Right forelimb (tissue), 1 donor: ENCODE measurements at places on chromosomes 12 and 14.

- no peak for DNase-seq
Observed at GRCh38 chr12:79546466-79547043, 144.2 kb downstream of the PAWR start.

- no peak for DNase-seq
Observed at GRCh38 chr14:37972941-37973887, 234.5 kb upstream of the SSTR1 start.

DNA sequence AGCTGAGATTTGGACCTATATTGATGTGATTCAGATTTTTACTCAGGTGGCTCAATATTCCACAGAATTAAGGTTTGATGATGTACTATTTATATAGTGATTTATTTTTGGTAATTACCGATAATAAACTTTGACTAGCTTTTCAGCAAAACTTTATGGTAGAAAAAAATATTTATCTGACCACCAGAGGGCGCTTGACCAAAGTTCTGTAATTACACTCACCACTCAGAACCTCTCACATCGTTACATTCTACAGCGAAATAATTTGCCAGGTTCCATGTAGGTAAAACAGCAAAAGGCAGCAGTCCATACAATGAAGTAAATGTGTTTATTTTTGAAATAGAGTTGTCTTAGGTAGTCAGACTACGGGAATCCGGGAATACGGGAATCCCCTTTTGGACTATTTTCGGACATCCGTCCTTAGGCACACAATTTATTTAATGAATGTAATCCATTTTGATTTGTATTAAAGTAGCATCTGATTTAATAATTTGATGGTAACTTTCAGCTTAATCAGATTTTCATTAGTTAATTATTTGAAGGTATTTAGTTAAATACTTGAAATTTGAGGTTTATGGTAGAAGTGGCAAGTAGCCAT is 143.0 kb upstream of the DDHD1 start:
- no peak for DNase-seq

DNA sequence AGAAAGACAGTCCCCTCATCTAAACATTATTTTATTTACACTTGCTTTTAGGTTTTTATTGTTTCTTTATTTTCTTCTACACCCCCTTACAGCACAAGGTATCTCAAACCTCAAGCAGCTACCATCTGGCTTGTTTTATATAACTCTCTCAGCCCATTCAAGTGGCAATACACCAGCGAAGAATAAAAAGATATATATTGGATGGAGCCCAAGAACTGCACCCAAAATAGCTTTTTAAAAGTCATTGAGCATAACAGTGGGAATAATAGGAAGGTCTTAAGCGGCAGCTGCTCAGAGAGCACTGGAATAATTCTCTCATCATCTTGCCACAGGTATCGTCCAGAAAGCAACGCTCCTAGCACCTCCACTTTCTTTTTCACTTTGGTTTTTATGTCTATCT is 322.5 kb downstream of the SYT1 start:
- DNase-seq = no peak

- DNase-seq = no peak
Observed at GRCh38 chr12:131032082-131032750, 78.5 kb downstream of the ADGRD1 start.

- no peak for DNase-seq
Observed at GRCh38 chr12:95443459-95443858, 30.5 kb upstream of the METAP2 start.

DNA sequence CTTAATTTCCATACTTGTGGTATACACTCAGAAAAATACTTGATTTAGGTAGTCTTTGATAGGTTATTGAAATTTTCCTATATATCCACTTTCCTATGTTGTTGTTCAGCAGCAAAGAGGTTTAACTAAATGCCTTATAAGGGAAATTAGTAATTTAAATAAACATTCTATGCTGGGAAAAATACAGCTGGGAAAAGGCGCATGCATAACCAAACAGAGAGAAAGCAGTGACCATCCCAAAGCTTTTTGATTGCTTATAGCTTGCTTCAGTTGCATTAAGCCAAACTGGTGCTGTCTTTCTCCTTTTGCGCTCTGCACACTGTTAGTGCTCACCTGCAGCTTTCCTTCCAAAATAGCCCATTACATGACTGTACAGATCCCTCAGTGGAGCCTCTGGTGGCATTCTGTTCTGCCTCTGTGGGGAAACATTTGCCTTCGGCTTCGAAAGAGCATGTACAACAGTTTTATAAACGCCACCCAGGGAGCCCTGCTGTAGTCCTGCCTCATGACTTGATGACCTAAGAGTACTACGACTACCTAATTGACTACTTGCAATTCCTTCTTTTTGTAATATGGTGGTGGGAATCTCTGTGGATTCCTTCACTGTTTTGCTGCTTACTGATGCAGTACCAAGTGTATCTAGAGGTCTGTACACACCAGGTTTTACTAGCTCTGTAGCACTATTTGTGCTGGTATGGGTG is 120.8 kb downstream of the RALGAPA1 start:
- no peak for DNase-seq

DNA sequence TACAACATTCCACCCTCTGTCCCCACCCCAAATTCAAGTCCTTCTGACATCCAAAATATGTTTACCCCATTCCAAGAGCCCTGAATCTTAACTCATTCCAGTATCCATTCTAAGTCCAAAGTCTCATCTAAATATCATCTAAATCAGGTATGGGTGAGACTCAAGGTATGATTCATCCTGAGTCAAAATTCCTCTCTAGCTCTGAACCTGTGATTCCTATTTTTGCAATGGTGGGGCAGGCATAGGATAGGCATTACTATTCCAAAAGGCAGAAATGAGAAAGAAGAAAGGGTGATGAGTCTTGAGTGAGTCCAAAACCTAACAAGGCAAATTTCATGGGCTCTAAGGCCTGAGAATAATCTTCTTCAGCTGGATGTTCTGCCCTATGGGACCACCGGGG is 140.3 kb upstream of the FAR2 start:
- no peak for DNase-seq

- DNase-seq = no peak
Observed at GRCh38 chr14:23147676-23148075, 28.6 kb upstream of the CEBPE start.

DNA sequence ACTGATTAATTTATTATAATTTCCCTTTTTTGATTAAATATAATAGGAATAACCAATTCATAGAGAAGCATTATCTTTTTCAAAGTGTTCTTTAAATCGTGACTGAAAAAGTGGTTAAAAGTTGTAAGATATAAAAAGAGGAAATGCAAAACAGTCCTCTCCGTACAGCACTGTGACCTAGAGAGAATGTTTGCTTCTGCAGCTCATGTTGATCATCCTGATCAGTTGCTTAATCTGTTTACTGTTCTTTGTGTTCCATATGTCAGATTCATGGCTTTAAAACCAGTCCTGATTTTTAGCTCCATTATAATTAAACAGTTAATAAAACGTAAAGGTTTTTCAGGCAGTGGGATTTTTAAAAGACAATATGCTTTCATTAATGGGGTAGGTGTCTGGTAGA is 4.7 kb downstream of the TTC8 start:
- no peak for DNase-seq

DNA sequence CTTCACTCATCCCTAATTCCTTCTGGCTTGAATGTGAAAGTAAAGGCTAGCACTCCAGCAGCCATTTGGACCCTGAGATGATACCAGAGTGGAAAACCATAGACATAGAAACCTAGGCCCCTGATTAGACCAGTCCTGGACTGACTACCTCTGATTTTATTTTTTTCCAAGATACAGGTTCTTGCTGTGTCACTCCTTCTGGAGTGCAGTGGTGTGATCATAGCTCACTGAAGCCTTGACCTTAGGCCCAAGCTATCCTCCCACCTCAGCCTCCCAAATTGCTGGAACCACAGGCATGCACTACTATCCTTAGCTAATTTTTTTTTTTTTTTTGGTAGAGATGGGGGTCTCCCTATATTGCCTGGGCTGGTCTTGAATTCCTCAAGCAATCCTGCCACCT is 74.4 kb upstream of the STAC3 start:
- DNase-seq = no peak

- DNase-seq = no peak
Observed at GRCh38 chr12:43942379-43942778, 106.5 kb downstream of the TMEM117 start.

DNA sequence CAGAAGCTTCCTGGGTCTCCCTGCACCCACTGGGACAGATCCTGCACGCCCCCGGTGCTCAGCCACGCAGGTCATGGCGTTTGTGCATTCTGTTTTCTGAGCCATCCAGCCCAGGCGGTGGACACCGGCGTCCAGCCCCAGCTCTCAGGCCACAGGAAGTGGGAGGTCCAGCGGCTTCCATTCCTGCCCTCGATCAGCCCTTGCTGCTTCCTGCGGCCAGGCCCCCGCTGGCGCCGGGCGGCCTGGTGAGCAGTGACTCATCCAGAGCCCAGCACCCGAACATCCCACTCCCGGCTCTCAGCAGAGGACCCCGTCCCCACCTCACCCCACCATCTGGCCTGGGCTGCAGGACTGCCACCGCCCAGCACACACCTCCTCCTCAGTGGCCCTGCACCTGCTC is 18.0 kb upstream of the NUDT14 start:
- DNase-seq = no peak

DNA sequence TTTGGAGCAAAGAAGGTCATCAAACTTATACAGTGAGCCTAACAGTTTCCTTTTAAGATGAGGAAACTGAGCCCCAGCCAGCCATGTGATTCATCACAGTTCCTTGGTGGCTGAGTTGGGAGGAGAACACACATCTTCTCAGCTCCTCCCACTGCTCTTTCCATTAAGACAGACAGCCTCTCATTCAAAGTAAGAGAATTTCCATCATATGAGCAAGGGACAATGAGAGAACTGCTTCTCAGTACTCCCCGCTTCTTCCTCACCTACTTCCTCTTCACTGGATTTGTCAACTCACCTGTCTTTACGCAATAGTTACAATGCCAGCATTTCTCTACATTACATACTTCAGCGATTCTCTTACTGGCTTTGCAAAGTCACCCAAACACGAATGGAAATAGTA is 2.2 kb downstream of the IFNG start:
- no peak for DNase-seq

GRCh38 chr12:45918818-45919217 is 71.6 kb downstream of the SCAF11 start:
- no peak for DNase-seq

- no peak for DNase-seq
Observed at GRCh38 chr12:108335349-108336119, 3.6 kb downstream of the CMKLR1 start.

DNA sequence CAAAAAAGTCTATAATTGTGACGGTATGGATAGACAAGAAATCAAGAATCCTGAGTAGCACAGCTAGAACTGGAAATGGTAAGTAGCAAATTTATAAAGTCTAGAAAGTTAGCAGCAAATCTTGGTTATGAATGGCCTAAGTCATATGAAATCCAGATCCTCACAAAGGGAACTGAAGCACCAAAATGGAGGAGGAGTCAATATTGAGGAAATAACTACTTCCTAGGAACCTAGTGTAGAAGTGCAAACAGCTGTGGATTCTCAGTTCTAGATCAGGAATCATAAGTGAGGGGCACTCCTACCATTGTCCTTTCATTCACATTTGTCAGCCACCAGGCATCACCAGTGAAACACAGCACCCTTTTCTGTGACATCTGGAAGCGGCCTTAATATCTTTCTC is 202.2 kb upstream of the DCN start:
- DNase-seq = no peak

- DNase-seq = no peak
Observed at GRCh38 chr14:59268858-59269257, 80.4 kb downstream of the DAAM1 start.

- DNase-seq = no peak
Observed at GRCh38 chr12:88444481-88444880, 135.8 kb downstream of the KITLG start.
